ENCODE measurements at places on chromosomes 2 and 18.

GRCh38 chr2:16559278-16560067 lies 106.2 kb downstream of the CYRIA start:
- no peak for DNase-seq

DNA sequence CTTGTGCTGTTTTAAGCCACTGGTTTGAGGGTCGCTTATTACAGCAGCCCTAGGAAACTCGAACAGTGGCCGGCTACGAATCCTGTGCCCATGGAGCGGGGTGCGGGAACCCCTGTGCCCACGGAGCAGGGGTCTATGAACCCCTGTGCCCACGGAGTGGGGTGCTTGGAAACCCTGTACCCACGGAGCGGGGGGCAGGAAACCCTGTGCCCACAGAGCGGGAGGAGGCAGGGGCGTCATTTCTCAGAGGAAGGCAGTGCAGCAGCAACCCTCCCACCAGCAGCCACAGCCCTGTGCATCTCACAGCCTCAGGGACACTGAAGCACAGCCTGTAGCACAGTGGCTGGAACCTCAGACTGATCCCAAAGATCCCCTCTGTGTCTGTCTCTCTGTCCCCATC lies 34.2 kb upstream of the GPC1 start:
- no peak for DNase-seq

DNA sequence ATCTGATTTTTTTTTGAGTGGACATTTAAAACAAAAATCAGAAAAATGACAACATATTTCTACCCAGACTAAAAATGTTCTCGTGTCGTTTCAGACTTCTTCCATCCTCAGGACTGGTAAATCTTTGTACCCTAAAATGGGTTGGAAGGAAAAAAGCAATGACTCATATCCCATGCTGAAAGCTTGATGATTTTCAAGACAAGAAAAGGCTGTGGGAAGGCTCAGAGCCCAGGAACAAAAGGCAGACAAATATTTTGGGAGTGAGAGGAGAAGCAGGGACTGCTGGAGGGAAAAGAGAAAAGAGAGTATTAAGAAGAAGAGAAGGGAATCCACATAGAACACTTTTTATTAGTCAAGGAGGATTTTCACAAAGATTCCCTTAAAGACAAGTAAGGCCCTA lies 77.1 kb upstream of the CTAGE1 start:
- DNase-seq, result no peak

DNA sequence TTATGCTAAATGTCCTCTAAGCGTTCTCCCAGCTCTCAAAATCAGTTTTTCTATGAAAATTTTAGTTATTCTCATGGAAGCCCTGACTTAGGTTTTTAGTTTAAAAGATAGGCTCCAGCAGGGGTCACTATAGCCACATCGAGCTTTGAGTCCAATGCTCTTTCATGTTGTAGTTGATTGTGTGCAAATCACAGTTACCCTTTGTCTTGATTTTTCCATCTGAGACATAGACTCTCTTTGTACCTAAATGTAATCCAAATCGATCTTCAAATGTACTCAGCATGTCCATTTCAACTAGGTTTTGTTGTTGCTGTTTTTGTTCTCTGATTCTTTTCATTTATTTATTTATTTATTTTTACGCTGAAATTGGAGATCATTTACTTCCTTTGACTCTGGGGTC lies 26.4 kb upstream of the MSTN start:
- peak; percentile 70 for DNase-seq

- DNase-seq, result no peak
Measured at GRCh38 chr18:57975805-57976204, 68.2 kb upstream of the NEDD4L start.

- DNase-seq, result no peak
Measured at GRCh38 chr2:200733713-200734198, 78.0 kb upstream of the BZW1 start.

GRCh38 chr18:3722649-3723433 lies 272.9 kb downstream of the TGIF1 start:
- no peak for DNase-seq

DNA sequence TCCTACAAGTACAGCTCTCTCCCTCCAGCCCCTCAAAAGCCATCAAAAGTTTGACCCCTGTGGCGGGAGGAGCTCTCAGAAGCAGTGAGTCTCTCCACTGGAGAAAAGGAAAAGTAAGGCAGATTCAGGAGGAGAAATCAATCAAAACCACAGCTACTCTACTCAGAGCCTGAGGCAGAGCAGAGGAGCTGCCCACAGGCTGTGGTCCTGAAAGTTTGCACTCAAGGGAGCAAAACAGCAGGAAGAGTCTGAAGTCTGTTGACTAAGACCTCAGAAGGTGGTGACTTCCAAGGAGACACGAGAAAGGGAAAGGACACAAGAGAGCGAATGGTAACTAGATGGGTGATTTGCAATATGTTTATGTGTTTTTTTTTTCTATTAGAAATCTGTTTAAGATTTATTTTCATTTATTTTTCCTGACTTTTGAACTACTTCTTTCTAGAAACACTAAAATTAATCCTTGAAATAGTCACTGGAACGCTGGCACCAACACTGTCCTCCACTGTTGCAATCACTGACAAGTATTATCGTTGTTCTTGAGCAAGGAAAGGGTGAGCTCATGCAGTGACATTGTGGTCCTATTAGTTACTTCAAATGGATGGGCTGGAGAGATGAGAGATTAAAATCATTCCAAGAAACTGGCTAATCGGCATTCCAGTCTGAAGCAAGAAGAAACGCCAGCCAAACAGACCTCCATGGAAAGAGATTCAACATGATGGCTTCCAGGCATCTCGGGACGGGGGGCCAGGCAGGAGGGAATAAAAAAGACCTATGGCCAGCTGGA lies 35.8 kb downstream of the PID1 start:
- DNase-seq, result no peak

- no peak for DNase-seq
Measured at GRCh38 chr2:155692856-155693255, 639.7 kb downstream of the NR4A2 start.

DNA sequence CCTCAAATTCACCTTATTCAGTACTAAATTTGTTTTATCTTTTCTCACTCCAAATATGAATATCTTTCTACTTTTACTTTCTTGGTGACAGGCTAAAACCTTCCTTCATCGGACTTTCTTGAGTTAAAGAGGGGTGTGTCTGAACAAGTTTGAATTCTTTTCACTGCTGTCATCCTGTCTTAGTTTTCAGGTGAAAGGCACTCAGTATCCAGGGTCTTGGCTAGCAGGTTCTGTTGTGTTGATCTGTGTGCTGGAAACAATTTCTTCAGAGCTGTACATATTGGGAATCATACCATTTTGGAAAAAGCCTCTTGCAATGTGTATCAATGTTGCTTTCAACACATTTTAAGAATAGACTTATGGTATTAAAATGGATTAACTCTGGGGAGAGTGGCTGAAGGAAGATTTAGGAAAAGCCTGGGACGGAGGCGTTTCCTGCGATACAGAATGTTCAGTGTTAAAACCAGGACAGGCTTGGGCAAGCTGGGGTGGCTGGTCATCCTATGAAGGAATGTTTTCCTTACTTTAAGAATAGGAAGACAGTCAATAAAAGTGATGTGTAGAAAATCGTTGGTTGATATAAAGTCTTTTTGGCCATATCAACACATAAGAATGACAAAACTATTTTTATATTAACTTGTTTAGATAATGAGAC lies 350.7 kb upstream of the SPRED2 start:
- DNase-seq, result no peak

DNA sequence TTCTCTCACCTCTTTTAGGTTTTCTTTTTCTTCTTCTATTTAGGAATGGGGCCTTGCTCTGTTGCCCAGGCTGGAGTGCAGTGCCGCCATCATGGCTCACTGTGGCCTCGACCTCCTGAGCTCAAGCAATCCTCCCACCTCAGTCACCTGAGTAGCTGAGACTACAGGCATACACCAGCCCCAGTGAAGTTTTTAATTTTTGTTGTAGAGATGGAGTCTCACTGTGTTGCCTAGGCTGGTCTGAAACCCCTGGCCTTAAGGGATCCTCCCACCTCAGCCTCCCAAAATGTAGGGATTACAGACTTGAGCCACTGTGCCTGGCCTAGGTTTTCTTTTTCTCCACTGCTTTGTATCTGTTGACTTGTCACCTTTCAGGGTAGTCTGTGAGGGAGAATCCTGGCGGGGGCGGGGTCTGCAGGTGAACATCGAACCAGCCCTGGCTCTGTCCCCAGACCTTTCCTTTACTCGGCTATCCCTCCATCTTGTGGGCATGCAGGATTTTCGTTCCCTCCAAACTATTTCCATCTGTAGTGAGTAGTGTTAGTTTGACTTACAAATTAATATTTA lies 21.7 kb downstream of the NCK2 start:
- no peak for DNase-seq

DNA sequence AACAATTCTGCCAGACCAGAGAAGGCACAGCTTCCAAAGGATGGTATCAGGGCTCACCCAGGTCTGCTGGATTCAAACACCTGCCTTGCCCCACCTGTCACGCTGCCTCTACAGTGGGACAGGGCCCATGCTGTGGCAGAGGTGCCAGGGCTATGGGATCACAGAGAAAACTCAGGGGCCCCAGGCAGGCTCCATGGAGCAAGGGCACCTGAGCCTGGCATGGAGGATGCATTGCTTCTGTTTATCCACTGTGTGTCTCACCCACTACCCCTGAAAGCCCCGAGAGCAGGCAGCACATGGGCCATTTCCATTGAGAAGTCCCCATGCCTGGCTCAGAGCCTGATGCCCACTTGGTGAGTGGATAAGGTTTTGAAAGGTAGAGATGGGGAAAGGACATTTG lies 76.0 kb downstream of the TNS1 start:
- DNase-seq, result no peak

DNA sequence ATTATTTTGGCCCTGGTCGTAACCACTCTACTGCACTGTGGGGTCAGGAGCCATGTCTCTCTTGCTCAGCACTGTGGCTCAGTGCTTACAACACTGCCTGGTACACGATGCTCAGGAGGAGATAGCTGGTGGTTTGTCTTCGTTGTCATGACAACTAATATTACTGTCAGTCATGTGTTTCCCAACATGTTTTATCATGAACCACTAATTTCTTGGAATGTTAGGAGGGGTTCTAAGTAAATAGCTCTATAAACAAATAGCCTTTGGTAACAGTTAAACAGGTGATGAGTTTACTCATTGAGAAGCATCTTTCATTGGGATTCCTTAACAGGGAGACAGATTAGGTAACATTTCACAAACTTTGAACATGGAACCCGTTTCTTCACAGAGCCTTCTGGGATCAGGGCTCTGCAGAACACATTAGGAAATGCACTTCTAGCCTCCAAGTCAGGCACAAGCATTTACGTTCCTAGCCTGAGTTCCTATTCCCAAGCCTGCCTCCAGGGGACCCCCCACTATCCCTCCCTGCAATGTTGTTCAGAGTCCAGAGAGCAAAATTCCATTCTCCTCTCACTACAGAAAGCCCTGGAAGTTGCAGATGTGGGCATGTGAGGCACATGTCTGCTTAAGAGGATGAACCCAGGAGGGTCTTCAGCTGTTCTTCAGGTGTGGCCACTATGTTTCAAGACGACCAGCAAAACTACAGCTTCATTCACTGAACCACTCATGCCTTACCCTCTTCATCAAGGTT lies 6.4 kb upstream of the RBM44 start:
- no peak for DNase-seq

DNA sequence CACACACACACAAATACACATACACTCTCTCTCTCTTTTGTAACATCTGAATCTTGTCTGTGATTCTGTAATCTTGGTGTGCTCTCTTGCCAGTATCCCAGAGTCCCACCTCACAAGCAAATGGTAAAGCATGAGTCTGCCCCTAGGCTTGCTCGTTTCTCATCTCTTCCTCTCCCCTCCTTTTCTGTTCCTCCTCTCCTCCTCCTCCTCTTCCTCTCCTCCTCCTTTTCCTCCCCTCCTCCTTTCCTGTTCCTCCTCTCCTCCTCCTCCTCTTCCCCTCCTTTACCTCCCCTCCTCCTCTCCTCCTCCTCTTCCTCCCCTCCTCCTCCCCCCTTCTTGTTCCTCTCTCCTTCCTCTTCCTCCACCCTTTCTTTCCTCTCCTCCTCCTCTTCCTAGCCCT lies 59.0 kb downstream of the TNFRSF11A start:
- no peak for DNase-seq

DNA sequence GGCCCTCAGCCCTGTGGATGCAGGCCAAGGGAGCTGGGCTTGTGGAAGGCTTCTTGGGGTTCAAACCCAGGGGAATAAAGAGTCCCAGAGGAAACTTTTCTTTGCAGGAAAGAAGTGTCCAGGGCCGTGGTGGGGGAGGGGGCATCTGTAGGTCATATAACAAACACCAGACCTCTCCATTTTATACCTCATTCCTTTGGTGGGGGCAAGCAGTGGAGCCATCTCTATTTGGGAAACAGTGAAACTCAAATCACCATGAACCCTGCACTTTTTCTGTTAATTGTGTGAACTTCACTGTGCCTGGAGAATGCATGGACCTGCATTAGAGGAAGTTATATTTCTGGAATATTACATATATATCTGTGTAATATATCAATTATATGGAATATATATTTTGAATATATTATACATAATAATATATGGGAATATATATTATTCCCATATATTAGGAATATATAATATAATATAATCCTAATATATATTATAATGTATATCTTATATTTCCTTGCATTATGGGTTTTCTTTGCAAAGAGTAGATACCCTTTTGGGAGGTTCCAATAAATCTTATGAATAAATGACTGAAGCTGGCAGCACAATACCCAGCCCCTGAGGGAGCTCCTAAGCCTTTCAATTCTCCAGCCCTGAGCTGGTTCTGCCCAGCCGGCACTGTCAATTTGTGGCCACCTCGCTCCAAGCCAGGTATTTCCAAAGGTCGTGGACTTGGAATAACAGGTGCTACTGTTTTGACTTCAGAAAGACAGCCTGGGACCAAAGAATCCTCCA lies 97.7 kb upstream of the PKDCC start:
- DNase-seq, result no peak

- DNase-seq, result peak; percentile 49
Measured at GRCh38 chr2:102000813-102001766, 9.3 kb downstream of the IL1R2 start.

DNA sequence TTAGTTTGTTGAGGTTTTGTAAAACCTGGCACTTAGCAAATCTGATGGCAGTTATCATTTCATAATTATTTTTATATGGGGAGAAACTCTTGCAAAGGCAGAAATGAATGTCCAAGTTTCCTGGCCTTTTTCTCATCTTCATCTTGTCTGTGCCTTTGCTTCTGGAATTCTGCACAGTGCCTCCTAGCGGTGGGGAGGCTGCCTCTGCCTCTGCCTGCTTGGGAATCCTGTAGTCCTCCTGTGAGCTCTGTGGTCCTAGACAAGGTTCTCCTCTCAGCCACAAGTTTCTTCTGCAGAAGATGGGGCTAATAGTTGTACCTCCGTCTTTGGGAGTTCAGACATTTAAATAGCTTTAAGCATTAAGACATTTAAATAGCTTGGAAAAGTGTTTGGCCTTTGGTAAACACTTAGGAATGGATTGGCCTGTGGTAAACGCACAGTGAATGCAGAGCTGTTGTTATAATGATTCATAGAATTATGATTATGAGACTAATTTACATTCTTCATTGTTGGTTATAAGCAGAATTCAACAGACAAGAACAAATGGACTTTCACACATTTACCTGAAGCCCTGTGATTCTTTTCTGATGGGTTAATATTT lies 101.2 kb downstream of the ZNF236 start:
- DNase-seq, result no peak

- no peak for DNase-seq
Measured at GRCh38 chr2:239684996-239685395, 284.2 kb upstream of the HDAC4 start.
